Fibroblast of skin of abdomen (primary cell): ENCODE measurements at places on chromosomes 1 and 21.
A peak's percentile ranks its signal among the peaks of the same experiment; 100 is the strongest.

DNA sequence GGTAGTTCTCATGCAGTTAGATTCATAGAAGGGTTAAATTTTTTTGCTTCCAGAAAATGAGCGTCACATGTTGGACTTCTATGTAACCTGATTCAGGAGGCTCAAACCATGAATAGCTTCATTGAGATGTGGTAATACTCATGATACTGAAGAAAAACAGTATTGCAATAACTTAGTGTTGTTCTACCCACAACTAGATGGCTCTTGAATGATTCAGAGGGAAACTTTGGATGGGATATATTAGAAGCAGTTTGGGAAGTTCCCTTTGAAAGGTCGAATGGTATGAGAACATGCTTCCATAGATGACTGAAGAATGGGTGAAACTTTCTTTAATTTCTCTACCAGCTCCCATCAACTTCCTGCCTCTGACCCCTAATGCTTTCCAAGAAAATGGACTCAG is 211.7 kb upstream of the PTGFR start:
- DNase-seq: peak; percentile 96

DNA sequence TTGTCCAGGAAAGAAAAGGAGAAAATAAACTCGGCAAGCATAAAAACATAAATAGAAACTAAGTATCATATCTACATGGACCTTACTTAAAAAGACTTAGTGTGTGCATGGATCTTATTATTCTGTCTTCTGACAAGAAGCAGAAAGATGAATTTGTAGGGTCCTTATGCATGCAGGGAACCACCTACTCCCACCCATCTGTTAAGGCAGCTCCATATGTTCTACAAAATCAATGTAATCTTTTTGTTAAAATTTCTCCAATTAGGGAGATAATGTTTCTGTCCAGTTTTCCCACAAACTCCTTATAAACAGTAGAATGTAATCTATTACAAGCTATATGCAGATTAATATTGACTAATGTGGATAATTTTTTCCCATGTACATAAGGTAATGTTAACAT is 13.9 kb upstream of the PTPN14 start:
- no peak for DNase-seq

DNA sequence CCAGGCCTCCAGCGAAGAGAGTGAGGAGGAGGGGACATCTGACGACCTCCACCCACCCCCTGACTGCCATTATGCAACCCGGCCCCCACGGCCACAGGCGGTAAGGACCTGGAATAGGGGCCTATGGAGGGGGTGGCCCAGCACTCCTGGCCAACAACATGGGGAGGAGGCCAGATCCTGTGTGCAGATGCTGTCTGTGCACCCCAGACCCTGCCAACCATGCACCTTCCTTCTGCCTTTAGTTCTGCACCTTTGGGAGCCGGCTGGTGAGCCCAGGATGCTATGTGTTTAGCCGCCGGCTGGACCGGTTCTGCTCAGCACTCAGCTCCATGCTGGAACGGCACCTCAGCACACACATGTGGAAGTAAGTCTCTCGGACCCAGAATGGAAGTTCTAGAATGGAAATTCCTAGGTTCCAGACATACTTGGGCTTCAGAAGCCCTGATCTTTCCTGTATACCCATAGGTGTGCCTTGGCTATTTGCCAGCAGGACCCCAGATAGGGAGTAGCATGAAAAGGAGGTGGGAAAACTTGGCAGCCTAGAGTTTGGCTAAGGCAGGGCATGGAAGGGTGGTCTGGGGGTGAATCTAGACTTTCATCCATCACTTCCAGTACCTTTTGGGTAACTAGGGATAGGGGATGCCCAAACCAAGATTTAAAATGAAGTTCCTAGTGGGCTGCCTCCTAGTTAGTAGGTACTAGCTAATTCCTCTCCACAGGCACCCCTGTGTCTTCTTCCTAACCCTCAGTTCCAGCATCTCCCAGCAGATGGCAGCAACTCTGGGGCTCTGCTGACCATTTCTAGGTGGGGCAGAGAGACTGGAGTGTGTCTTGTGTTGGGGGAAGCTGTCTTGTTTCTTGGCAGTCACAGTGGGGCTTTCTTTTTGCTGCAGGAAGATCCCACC is 3.6 kb upstream of the CYB561D1 start:
- DNase-seq: peak; percentile 62

DNA sequence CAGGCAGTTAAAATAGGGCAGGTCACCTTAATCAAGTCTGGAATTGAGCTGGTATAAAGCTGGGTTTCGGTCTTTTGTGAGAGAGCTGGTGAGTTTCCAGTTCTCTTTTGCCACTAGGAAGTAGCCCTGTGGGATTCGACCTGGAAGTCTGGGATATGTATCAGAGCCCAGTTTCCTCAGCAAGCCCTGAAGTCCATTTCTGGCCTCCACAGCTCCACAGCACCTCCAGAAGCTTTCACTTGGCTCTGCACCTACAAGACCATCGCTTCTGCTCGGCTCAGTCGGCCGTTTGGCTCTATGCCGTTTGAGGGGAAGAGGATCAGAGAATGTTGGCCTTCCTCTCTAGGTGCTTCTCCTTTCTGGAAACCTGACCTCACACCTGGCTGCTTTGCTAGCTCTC is 148.0 kb downstream of the GALNT2 start:
- peak; percentile 45 for DNase-seq

DNA sequence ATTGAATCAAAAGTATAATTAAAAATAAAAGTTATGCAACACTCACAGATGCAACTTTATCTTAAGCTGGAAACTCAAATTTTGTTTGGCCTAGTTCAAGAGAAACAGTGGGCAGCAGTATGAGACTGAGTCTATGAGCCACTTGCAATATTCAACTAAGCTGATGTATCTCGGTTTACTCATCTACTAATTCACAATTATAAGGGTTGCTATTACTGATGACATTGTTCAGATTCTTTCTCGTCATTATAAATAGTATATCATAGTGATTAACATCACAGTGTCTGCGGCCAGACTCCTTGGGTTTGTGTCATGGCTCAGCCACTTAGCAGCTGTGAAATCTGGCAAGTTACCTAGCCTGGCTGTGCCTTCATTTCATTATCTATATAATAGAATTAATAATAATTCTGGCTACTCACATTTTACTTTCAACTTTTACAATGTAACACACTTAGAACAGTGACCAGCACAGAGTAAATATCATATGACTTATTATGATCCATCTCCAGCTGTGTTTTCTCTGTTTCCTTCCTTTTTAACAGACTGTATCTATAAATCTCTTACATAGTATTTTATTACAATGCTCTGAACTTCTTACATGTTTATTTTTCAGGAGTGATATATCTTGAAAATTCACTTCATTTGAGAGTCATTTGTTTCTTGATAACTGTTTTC is 194.3 kb upstream of the RGS18 start:
- DNase-seq: peak; percentile 87

DNA sequence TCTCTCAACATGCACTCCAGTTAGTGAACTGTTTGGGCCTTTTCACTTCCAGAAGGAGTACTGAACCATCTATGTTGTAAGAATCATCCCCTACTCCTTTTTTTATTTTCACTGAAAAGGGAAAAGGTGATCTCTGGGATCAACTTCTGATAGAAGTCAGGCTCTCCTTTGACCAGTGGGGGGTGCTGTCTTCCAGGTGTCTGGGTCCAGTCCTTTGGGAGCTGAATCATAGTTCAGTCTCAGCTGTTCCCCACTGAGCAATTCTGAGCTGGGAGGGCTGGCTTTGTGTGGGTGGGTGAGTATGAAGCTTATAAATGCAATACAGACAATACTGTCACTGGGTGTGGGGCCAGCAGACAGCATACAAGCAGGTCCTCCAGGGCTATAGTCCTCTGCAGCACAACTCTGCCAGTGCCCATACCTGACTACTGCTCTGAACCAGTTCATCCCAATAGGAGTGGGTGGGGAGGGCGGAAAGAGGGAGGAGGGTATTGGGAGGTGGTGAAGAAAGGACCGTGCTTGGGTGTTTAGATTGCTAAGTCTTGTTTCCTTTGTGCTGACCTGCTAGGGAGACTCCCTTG is 12.5 kb upstream of the SARS1 start:
- peak; percentile 88 for DNase-seq

GRCh38 chr1:93680076-93680419 is 1.6 kb downstream of the BCAR3 start:
- peak; percentile 60 for DNase-seq

DNA sequence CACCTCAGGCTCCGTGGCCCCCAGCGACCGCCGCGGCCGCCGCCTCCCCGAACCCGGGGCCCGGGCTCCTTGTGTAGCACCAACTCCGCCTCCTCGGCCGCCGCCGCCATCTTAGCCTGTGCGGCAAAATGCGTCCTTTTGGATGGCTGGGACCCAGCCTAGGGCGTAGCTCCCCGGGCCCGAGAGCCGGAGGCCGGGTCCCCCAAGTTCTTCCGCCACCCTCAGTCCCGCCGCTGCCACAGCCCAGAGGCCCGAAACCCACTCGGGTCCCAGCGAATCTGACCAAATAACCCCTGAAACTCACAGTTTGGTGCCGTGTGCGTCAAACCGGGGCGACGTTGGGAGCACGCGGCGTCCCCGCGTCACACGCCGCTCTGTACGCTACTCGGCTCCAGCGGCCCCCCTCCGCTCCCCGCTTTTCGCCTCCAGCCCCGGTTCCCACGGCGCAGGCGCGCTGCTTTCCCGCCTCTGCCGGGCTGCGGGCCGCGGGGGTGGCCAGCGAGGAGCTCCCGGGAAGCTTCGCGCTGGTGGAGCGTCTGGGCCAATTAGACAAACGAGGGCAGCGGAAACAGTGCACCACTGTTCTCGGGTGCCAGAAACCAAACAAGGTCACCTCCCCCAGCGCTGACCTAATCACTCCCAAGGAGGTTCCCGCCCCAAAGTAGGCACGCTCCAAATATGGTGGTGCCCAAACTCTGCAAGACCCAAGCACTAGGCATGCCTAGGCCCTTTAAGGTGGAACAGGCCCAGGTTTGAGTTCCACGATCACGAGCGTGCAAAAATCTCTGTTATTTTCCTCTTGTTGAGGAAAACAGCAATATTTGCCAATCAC is at the start of gene ZNF644:
TSS of gene ZNF644 (minus strand) at position 350 of the 832 bp plus-strand sequence. CDS start 39,682 bp downstream, outside the sequence.
- peak; percentile 92 for DNase-seq

- no peak for DNase-seq
Observed at GRCh38 chr1:166273618-166274017, 106.8 kb upstream of the FAM78B start.

- no peak for DNase-seq
Observed at GRCh38 chr1:158520955-158521665, 33.1 kb downstream of the OR6Y1 start.

DNA sequence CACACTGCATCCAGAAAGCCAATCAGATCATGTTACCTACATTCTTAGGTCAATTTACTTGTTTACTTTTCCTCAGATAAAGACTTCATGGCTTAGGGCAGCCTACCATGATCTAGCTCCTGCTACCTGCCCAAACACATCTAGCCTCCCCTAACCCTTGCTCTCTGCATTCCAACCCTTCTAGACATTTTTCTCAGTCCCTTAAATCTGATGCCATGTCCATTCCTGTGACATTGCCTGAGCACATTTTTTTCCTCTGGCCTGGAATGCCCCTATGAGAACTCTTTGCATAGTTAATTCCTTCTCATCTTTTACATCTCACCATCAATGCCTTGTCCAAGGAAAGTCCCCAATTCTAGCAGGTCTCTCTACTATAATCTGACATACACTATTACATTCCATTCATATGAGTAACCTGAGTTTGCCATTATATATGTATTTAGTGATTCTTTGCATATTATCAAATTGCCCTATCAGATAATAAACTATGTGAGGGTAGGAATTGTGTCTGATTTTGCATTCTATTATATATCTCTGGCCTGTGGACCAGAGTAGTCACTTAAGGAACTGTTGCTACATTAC is 166.9 kb downstream of the COL11A1 start:
- peak; percentile 11 for DNase-seq

GRCh38 chr1:998745-998994 is 1.2 kb downstream of the HES4 start:
- DNase-seq: no peak

DNA sequence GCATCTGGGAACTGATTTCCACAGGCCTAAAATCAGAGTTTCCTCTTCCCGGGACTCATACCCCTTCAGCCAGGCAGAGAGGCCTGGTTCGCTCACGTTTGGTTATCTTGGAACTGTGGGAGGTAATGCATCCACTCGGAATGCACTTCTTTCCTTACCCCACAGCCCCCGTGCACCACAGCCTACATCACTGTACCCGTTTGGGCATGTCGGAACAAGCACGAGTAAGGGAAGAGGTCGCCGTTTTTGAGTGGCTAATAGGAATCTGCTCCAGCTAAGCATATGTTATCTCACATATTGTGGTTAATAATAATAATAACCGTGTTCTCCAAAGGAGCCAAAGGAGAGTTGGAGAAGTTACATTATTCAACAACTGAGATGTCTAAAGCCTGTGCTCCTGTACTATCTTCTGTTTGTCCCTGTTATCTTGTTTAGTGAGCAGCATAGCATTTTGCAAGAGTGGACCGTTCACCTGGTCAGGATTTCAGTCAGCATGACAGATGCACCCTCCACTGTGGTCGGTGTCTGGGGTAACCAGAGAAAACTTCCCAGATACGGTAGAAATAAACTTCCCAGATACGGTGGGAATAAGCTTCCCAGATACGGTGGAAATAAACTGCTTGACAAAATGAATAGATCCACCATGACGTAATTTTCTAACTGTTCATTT is 198.6 kb downstream of the SDCCAG8 start:
- no peak for DNase-seq

DNA sequence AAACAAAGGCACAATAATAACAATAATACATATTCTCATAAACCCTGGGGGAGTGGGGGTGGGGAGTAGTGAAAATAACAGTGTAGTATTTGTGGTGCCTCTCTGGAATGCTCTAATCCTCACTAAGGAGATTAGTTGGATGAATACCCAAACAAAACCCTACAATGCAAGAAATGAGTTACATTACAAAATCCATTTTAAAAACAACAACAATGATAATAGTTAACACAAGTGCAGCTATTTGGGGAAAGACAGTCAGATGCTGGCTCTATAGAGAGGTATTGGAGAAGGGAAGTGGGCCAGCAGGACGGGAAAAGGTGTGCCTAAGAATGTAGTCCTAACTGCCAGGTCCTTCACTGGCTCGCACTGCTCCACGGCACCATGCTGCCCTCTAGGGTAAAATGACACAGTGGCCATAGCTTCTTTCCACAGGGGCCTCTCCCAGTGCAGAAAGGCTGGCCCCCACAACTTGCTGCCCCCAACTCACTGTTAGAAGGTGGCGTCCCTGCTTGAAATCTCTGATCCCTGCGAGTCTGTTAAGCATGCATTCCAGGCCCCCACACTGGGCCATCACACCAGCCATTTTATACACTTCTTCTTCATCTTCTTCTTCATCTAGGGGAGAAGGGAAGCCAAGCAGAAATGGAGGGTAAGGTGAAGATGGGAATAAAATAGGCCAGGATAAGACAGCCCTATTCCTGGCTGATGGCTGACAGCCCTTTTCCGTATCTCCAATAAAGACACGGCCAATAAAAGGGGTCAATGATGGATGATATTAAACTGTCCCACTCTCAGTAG is 113.8 kb downstream of the UBR4 start:
- DNase-seq: peak; percentile 22

GRCh38 chr1:200793677-200794076 is 55.0 kb downstream of the CAMSAP2 start:
- no peak for DNase-seq

GRCh38 chr1:110880708-110881374 is 7.9 kb downstream of the CD53 start:
- DNase-seq: no peak

GRCh38 chr1:7476861-7477547 is 294.1 kb upstream of the VAMP3 start:
- DNase-seq: no peak

- DNase-seq: no peak
Observed at GRCh38 chr1:88658419-88658818, 25.7 kb upstream of the PKN2 start.
